Fibroblast of mammary gland (primary cell): ENCODE measurements at places on chromosomes 4 and X.
A peak's percentile ranks its signal among the peaks of the same experiment; 100 is the strongest.

DNA sequence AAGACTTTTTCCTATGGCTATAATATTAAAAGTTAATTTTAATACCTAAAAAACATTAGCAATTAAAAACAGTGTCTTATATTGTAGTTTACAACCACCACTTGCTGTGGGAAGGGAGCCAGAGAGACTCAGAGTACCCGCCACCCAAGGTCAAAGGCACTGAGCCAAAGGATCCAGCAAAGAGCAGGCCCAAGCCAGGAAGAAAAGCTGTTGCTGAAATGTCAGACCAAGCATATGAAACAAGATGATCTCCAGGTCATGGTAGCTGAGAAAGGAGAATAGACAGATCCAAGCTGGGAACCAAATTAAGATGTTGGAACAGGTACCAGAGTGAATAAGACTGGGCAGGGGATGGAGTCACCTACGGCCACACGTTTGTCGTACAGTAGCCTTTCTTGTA, 18.8 kb upstream of the ATOH1 start:
- DNase-seq = no peak

GRCh38 chrX:14594521-14594920, 65.2 kb downstream of the GLRA2 start:
- no peak for DNase-seq

DNA sequence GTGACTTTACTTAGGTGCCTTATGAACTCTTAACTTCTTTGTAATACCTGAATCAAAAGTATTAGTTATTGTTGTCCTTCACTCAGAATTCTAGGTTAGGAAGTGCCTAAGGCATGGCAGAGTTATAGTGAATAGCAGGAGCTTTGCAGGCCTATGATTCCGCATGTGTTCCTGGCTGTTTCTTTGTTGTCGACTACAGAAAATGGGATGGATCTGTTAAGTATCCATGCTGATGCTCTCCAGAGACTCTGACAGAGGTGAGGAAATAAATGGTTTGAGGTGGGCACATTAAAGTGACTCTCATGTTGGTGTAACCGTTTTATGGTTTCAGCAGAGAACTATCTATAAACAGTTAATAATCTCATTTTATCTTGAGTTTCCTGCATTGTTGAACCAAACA, 1601.3 kb downstream of the PCDH7 start:
- no peak for DNase-seq

GRCh38 chr4:184417802-184418511, 56.4 kb downstream of the IRF2 start:
- peak; percentile 94 for DNase-seq

DNA sequence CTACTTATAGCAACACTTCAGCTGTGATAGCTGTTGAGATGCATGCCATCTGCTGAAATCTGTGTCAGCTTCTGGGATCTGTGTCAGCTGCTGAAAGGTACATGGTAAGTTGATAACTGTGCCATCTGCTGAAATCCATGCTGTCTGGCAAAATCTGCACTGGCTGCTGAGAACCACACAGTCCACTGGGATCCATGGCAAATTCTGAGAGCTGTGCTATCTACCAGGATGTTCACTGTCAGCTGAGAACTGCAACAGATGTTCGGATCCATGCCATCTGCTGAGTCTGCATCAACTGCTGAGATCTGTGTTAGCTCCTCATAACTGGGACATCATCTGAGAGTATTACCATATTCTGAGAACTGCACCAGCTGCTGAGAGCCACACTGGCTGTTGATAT, 430.5 kb upstream of the POU3F4 start:
- no peak for DNase-seq

DNA sequence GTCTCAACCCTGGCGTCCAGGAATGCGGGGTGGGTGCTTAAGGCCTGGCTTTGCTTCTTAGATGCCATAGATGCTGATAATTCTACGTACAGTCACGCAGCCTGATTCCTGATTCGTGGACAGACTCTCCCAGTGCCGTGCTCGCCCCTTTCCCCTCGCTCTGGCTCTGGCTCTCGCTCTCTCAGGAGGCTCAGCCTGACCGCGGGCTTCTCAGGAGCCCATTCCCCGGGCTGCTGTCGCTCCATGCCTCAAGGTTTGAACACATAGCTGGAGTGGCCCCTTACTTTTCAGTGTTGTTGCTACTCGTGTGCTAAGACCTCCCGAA, 59.2 kb upstream of the ZC4H2 start:
- DNase-seq = peak; percentile 36

- peak; percentile 84 for DNase-seq
These were observed 45.9 kb downstream of the WDFY3 start for GRCh38 chr4:84920617-84921016.

DNA sequence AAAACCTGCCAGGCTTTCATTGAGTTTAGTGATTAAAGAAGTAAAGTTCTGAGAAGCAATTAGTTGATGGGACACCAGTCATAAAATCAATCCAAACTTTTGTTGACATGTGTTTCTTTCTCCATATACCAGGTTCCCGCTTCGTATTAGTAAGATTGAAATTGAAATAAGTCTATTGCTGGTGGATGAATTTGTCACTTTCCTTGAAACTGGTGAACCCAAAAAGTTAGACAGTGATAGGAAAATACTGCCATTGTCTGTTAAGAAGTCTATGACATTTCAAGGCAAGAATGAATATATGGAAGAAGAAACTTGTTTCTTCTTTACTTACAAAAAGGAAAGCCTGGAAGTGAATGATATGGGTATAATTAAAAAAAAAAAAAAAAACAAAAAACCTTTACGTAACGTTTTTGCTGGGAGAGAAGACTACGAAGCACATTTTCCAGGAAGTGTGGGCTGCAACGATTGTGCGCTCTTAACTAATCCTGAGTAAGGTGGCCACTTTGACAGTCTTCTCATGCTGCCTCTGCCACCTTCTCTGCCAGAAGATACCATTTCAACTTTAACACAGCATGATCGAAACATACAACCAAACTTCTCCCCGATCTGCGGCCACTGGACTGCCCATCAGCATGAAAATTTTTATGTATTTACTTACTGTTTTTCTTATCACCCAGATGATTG, at the start of gene CD40LG:
Gene CD40LG (plus strand): TSS at position 482 of the 684 bp plus-strand sequence. CDS start 91 bp downstream, at position 573.
- DNase-seq = no peak

GRCh38 chr4:169209388-169209883, 61.3 kb downstream of the SH3RF1 start:
- no peak for DNase-seq

GRCh38 chrX:49073601-49074575, at the start of gene PRAF2:
TSS of gene PRAF2 (minus strand) at chrX:49074002. CDS start at chrX:49073987, 15 bp downstream.
- peak; percentile 89 for DNase-seq

GRCh38 chr4:47498899-47499298, 13.8 kb downstream of the ATP10D start:
- DNase-seq = no peak

- DNase-seq = no peak
These were observed 58.6 kb upstream of the ADRA2C start for GRCh38 chr4:3707423-3708102.

DNA sequence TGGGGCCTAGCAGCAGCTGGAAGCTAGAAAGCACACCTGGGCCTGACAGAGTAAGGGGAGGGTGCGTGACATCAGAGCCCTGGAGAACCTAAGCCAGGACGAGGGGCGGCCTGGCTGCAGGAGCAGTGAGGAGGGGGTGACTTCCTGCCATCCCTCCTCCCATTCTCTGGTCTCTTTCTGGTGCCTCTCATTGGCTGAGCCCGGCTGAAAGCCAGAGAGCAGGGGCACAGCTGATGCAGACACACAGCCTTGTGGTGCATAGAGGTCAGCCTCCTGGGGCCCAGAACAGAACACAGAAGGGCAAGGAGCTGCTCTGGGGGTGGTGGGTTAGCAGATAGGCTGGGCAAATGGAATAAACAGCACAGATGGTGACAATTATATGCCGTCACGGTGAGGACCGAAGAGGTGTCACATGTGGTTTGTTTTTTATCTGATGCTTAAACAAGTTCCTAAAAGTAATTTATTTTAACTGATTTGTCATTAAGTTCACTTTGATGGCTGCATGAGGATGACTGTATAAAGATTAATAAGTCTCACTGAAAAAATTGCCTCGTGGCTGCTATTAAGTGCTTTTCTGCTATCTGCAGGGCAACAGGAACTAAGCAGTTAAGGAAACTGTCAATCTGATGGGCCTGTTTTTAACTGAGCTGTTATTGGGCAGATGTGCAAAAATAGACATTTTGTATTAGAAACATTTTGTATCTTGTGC, 102.0 kb downstream of the FNIP2 start:
- DNase-seq = no peak

- no peak for DNase-seq
These were observed 253.4 kb downstream of the EPHA5 start for GRCh38 chr4:65416891-65417290.

DNA sequence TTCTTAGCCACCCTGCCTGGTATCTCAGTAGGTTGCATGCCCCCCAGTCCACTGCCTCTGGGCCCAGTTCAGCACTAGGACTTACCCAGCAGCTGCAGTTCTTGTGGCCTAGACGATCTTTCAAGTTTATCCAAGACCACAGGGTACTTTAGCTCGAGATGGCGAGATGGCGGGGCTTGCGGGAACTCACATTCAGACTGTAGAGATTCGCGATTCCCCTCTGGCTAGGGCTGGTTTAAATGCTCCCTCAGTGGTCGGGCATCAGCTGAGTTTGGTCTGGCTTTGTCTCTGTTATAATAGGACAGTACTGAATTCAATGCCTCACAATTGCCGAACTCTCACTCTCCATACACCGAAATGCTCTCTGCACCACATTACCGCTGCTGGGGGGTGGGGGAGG, 18.4 kb upstream of the RFC1 start:
- DNase-seq = no peak

- DNase-seq = peak; percentile 77
These were observed 92.4 kb downstream of the CXCL13 start for GRCh38 chr4:77697860-77698590.

GRCh38 chrX:118100091-118100490, 16.5 kb downstream of the KLHL13 start:
- no peak for DNase-seq

GRCh38 chrX:17682259-17682658, 55.0 kb upstream of the SCML1 start:
- no peak for DNase-seq

DNA sequence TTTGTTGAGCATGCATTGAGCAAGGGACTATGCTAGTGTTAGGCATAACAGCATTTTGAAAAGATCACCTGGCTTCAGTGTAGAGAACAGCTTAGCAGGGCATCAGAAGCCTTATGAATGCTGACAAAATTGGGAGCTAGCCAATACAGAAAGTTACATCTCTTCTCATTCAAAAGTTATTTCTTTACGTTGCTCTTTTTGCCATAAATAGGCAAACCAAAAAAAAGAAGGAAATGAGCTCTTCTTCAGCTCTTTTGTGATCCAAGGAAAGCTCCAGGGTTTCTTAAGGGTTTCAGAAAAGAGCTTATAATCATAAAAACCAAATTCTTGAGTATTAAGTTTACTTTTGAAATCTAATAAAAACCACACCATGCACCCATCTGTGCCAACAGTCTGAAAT, 35.2 kb upstream of the LNX1 start:
- DNase-seq = no peak

DNA sequence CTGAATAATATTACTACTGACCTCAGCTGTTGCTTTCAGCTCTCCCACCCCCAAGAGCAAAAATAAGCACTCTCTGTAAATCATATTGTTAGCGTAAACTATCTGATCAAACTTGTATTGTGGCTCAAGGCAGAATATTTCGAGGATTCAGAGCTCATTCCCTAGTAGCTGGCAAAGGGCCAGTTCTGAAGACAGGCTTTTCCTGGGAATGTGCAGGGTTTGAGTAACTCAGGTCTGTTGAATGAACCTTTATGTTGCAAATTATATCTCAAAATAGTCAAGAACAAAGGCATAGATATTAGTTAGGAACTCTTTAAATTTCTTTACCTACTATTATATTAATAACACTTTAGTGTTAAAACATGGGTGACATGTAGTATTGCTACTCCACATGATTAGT, 454.9 kb downstream of the CCSER1 start:
- DNase-seq = no peak

DNA sequence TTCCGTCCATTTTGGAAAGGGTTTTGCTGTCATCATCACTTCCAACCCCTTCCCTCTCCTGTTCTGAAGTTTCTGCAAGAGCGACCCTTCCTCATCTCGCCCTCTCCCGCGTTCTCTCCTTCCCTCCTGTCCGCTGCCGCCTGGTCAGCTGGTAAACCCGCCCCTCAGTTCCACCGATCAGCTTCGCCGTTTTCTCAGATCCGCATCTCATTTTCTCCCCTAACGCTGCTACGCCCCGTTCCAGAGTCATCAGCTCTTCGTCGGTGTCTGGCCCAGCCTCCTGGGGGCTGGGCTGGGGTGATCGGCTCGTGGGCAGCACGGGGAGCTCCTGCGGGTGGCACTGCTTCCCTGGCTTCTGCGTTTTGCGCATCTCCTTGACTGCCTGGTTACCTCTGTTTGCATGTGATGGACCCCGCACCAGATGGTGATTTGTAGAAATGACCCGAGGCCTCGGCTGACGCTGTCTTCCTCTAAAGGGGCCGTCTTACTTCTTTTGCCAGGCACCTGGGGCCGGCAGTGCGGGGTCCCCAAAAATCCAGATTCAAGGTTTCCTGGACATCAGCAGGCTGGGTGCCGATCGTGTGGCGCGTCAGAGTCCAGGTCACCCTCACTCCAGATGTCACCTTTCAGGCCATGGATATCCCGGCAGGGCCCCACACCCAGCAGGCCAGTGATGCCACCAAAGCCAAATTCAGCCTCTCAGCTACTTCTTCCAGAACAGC, 13.4 kb downstream of the CTBP1 start:
- DNase-seq = no peak

GRCh38 chr4:117700111-117700892, 334.0 kb upstream of the NDST3 start:
- no peak for DNase-seq

- DNase-seq = peak; percentile 97
These were observed 61.9 kb upstream of the NFKB1 start for GRCh38 chr4:102439236-102439614.

GRCh38 chr4:20042769-20043168, 208.9 kb upstream of the SLIT2 start:
- DNase-seq = no peak

GRCh38 chrX:70336767-70337166, 46.9 kb downstream of the KIF4A start:
- DNase-seq = no peak

GRCh38 chr4:128249787-128250668, 37.6 kb downstream of the PGRMC2 start:
- DNase-seq = peak; percentile 35
